NCI-H1417 treated with DMSO at 0.1 percent for 48 hours (cell line): ENCODE measurements at places on chromosomes 6 and 20.

DNA sequence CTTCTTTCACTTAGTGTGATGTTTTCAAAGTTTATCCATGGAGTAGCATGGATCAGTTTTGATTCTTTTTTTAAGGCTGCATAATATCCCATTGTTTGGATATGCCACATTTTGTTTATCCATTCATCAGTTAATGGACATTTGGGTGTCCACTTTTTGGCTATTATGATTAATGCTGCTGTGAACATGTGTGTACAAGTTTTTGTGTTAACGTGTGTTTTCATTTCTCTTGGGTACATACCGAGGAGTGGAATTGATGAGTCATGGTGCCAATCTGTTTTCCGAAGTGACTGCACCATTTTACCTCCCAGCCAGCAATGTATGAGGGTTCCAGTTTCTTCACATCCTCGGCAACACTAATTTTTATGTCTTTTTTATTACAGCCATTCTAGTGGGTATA is 78.4 kb upstream of the CCDC28A start:
- no peak for DNase-seq

GRCh38 chr6:12458558-12458957 is 168.4 kb downstream of the EDN1 start:
- DNase-seq = no peak

- no peak for DNase-seq
Observed at GRCh38 chr6:144177726-144178125, 27.4 kb downstream of the STX11 start.

DNA sequence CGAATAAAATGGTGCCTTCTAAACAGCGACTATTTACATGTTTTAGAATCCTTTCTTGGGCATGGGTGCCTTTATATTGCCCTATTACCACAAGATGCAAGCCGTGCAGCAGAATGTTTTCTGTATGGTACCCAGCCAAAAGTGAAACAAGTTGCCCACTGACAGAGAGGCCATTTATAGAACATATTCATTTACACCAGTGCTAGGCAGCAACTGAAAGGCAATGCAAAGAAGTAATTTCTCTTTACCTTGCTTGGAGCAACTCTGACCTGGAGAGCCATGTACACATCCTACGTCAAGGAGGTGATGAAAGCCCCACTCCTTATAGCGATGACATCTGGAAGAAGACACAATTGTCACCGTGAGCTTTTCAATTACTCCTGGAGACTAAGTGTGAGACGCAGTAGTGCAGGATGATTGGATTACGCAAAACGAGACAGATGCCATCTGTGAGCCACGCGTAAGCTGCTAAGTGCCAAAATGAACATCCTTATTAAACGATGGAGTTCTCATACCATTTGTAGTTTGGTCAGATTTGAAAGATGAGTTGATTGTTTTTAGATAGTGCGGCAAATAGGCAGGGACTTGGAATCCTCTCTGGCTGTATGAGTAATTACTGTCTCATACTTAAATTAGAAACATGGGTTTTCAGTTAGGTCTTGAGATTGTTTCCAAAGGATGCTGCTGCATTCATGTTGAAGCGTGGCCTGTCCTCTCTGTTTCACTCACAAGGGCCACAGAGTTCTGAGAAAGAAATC is at the start of gene TMEM244:
TMEM244 (minus strand) TSS at position 408 of the 758 bp plus-strand sequence; CDS start at position 281, 127 bp downstream.
- no peak for DNase-seq

DNA sequence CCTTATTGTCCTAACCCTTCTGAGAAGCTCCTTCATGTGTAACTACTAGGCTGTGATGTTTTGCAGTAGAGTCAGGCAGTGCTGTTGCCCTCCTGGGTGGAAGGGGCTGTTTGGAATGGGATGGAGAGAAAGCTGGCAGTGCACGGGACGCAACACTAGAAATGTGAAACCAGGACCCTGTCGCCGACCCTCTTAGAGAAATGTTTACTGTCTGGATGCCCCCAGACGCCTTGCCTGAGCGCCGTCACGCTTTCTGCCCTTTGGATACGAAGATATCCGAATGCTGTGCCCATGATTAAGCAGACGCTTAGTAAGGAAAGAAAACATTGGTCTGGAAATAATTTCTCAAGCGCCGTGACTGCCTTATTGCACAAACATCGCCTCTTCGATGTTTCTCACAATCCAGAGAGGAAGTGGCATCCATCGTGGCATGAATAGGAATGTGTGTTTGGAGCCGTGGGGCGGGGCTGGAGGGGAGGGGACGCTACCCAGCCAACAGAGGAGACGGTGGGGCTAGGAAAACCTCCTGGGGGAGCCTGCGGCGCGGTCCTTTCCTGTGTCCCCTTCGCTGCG is 661 bp upstream of the PPP1R14C start:
- DNase-seq = no peak

GRCh38 chr6:124973780-124974179 is 11.5 kb downstream of the RNF217 start:
- DNase-seq = no peak

DNA sequence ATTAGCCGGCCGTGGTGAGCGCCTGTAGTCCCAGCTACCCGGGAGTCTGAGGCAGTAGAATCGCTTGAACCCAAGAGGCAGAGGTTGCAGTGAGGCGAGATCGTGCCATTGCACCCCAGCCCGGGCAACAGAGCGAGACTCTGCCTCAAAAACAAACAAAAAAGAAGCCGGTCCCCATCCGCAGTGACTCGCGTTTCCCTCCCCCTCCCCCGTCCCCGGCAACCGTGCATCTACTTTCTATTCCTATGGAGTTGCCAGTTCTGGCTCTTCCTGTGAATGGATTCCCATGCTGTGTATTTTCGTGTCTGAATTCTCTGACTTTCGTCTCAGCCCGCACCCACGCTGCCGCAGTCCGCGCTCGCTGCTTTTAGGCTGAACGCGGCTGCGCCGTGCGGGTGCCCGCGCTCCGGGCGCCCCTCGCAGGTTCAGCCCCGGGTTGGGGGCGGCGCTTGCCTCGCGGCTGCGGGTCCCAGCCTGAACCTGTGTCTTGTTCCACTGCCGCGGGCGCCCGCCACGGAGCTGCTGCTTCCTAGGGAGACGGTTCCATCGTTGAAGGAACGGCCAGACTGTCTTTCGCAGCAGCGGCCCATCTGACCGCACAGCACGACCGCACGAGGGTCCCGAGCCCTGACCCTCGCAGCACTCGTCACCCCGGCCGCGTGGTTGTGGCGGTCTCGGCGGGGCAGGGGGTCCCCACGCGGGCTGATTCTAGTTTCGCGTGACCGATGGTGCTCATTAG is 1.1 kb upstream of the MRGBP start:
- no peak for DNase-seq

- DNase-seq = no peak
Observed at GRCh38 chr6:148263961-148264360, 78.7 kb upstream of the SASH1 start.

GRCh38 chr6:102114402-102114801 is 720.9 kb downstream of the GRIK2 start:
- no peak for DNase-seq

- DNase-seq = no peak
Observed at GRCh38 chr6:138909975-138910374, 78.1 kb downstream of the REPS1 start.

- DNase-seq = no peak
Observed at GRCh38 chr6:107504270-107505026, 14.5 kb downstream of the SOBP start.

DNA sequence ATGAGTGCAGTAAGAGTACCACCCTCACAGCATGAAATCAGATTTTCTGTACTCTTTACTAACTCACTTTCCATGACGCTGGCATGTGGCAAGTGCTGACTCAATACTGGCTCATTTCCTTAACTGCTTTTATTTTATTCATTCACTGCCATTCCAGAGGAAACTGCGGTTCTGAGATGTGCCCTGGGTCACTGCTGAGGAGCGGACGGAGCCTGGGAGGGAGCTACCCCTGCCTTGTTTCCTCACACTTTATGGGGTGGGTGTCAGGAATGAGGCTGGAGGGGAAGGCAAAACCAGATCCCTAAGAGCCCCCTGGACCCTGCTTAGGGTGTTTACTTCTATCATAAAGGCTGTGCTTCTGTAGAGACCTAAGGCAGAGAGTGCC is 14.4 kb downstream of the NT5E start:
- no peak for DNase-seq

GRCh38 chr20:23063581-23063980 is 14.1 kb upstream of the THBD start:
- no peak for DNase-seq

- no peak for DNase-seq
Observed at GRCh38 chr6:13724182-13724581, 12.5 kb upstream of the RANBP9 start.

- DNase-seq = no peak
Observed at GRCh38 chr6:79040083-79040482, 38.0 kb downstream of the PHIP start.

DNA sequence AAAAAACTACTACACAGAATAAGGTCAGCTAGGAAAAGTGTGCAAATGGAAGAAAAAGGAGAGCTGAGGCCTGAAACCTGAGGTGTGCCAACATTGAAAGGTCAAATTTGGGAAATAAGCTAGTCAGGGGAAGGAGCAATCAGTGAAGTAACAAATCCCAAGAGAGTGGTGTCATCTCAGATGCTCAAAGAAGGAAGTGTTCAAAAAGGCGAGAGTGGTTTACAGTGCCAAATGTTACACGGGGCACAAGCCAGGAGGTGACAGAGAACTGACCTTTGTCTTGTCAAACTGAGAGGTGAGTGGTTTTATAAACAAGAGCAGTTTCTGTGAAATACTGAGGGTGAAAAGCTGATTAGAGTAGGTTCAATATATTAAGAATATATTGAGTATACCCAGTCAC is 83.0 kb upstream of the TCF21 start:
- no peak for DNase-seq

- DNase-seq = no peak
Observed at GRCh38 chr6:3482869-3483268, 26.0 kb upstream of the SLC22A23 start.

DNA sequence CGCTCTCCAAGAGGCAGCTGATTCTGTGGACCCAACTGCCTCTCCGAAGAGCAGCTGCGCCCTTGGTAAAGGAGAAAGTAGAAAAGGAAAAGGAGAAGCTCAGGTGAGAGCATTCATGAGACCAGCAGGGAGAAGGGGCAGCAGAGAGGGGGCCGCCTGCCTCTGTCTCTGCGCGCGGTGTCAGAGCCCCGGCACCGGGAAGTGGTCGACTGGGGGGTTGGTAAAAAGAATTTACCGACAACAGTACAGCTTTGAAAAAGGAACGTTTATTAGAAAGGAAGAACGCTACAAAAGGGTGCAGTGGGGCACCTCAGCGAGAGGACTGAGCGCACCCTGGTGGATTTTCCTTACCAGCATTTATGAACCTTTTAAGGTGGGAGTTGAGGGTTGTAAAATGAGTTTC is 61.9 kb downstream of the GPR6 start:
- DNase-seq = peak; percentile 51

DNA sequence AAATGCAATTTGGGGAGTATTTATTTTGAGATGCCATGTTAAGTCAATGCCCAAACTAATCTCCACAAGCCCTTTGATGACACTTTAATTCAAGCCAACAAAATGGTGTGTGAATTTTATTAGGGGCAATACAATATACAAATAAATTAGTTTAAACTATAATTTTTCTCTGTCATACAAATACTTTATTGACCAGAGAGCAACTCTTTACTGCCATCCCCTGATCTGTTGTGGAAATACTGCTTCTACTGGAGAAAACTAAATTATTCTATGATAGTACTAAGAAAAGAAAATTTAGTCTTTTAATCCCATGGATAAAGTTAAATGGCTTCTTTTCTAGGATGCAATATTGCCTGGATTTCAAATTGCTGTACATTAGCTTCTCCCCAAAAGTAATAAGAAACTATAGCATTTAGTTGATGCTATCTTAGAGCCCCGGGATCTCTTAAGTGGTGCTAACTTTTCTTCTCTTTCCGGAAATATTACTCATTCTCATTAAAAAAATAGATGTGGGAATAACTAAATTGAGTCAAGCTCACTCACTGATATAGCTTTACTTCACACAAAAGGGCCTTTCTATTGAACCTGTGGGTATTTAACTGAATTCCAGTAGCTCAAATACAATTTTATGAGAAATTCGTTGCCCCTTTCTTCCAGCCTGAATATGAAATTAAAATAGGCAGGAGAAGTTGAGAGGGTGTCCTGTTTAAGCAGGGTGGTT is 49.2 kb downstream of the SMPDL3A start:
- no peak for DNase-seq

DNA sequence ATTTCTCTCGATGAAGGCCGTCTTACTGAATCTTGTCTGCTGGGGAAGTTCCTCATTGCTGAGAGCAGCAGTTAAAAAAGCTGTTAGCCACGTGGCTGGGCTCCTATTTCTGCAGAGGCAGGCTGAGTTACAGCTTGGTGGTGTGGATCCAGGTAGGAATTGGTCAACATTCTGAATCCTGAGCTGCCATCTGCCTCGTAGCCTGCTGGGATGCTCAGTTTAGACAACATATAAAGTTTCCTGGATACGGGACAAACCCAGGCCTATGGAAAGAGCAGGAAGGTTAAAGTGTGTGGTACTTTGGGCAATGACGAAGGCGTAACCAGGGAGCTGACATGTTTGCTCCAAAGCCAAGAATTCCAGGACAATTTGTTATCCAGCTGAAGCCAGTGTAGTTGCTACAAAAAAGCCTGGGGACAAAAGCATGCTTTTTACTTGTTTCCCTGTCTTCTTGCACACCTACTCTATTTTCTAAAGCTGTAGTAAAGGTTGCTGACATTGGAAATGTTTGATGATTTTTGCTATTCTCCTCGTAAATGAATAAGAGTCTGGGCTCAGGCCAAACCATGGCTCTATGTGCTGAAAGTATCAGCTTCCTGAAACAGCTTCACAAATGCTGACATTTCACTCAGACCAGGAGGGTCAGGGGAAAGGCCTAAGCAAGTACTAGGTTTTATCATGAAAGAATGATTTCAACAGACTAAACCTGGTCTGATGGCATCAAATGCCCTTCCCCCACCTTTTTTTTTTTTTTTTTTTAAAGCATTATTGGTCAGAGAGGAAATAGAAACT is 12.4 kb upstream of the MYLK2 start:
- no peak for DNase-seq

DNA sequence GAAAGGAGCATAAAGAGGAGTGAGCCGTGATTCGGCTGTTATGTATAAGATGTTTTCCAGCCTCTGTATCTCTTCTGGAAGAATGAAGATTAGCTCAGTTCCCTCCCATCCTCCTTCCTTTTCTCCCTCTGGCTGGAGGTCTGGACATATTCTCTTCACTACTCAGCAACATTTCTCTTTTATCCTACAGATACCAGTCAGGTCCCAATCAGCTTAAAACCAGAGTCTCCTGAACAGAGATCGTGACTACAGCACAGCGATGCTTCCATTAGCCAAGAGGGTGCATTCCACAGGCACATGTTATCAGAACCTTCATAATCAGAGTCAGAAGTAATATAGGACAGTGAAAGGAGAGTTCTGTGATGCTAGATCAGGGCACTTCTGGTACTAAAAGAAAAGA is 133.9 kb upstream of the SOX4 start:
- DNase-seq = no peak

DNA sequence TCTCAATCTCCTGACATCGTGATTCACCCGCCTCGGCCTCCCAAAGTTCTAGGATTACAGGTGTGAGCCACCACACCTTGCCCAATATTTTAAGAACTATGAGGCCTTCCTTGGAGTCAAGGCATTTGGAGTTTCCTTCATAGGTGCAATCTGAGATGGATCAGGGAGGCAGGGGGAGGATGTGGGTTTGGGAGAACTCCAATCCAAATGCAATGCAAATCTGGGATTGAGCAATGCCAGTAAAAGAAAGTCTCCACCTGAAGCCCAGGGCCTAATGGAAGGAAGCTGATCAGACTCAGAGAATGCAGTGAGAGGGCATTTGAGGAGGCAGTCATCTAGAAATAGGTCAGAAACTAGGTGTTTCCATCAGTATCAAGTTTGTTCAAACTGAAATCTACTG is 21.2 kb downstream of the RSPH3 start:
- DNase-seq = no peak

- DNase-seq = no peak
Observed at GRCh38 chr6:107458672-107459282, 587 bp downstream of the PDSS2 start.
